ENCODE measurements at places on chromosomes 16 and 17. TPM values are rescaled to one million over a fixed set of nuclear protein-coding genes. Genes with fewer than 3 reads are reported as not detected.

Gene MFSD6L
- total RNA-seq, result 0.59 TPM

DNA sequence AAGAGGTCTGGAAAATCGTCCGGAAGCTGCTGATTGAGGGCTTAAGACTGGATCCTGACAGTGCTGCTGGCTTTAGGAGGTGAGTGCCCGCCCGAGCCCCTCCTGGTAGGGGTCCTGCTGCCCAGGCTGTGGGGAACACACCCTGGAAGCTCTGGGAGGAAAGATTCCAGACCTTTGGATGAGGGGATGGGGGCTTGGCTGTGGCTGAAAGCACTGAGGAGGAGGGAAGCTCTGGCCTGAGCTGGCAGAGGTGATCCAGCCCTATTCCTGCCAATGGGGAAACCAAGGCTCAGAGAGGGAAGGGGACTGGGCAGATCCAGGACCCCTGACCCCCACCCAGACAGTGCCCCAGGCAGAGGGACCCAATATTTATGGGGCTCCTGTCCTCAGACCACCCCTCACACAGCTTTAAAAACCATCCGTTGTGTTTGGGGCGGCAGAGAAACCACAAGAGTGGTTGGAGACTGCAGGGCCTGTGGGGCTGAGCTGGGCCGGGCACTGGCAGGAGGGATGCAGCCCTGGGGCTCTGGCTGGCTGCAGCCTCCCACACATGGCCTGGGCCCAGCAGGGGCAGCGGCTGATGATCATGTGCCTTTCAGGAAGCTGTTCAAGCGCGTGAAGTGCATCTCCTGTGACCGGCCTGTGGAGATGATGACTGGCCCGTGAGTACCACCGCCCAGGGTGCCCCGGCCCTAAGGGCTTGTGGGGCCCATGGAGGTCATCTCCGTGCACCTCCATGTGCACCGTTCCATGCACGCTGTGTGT, 22.8 kb downstream of the UBALD1 start:
- no peak for DNase-seq

DNA sequence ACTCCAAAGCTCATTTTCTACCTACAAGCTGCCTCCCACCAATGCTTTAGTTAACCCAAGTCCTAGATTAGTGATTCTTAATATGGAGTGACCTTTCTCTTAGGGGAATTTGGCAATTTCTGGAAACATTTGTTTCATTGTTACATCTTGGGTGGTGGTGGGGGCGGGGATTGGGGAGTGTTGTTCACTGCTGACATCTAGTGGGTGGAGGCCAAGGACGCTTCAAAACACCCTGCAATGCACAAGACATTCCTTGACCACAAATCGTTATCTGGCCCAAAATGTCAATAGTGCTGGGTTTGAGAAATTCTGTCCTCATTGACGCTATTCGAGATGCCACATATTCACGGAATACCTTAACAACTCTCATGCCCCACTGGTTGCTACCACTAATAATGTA, 282.9 kb downstream of the RBFOX1 start:
- DNase-seq, result no peak

DNA sequence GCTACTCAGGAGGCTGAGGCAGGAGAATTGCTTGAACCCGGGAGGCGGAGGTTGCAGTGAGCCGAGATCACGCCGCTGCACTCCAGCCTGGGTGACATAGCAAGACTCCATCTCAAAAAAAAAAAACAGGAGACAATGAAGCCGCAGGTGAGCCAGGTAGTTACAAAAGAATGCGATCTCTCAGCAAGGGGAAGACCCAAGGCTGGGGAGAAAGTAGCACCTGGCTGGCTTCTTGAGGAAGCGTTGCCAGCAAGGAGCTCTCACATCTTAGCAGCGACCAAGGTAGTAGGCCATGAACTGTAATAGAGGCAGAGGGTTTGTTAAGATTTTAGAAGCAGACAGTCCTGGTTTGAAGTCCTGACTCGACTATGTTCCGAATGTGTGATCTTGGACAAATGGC, 175.0 kb downstream of the AIPL1 start:
- no peak for DNase-seq

Gene TAT
- 212 TPM for total RNA-seq

DNA sequence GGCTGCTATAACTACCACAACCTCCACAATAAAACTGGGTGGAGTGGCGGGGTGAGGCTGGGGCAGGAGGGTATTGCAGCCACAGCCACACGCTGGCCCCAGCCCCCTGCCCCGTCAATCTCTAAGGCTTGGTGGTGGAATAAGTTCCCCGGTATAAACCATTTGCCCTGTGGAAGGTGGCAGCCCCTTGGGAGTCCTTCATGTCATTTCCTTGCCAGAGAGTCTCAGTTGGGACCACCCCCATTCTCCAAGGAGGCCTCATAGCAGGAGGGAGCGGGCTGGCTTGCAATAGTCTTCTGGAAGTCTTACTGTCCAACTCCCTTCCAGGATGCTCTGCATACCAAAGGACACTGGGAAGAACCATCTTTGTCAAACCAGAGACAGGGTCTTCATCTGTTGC, 19.4 kb downstream of the CD300A start:
- no peak for DNase-seq
